ENCODE measurements at places on chromosomes 1 and 21.

- DNase-seq = no peak
Measured at GRCh38 chr21:29133241-29133640, 2.8 kb downstream of the MAP3K7CL start.

DNA sequence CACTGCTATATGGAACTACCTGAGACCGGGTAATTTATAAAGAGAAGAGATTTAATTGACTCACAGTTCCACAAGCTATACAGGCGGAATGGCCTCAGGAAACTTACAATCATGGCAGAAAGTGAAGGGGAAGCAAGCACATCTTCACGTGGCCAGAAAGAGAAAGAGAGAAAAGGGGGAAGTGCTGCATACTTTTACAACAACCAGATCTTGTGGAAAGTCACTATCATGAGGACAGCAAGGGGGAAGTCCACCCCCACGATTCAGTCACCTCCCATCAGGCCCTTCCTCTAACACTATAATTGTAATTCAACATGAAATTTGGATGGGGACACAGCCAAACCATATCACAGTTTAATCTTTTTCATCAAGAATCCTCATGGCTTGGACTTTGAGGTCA is 339.2 kb upstream of the AJAP1 start:
- no peak for DNase-seq

DNA sequence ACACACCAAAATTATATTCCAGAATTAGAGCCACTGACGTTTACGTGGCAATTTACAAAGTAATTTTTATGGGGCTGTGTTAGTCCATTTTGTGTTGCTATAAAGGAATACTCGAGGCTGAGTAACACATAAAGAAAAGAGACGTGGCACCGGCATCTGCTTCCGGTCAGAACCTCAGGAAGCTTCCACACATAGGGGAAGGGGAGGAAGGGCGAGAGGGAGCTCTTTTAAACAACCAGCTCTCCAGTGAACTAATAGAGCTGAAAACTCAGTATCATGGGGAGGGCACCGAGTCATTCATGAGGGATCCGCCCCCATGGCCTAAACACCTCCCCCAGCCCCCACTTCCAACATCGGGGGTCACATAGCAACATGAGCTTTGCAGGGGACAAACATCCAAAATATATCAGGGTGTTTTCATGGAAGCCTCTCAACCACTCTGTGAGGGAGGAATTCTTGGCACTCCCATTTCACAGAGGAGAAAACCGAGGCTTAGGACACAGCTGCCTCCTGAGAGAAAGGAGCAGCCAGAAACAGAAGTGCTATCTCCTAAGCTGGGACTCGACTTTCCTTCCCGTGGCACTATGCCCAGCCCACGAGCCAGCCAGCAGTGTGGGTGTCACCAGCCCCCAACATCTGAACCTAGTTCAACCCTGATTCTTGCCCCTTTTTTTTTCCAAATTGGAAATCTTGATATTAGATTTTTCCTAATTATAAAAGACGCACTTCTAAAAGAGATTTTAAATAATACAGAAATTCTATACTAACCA is 29.2 kb downstream of the MIS18A start:
- no peak for DNase-seq

DNA sequence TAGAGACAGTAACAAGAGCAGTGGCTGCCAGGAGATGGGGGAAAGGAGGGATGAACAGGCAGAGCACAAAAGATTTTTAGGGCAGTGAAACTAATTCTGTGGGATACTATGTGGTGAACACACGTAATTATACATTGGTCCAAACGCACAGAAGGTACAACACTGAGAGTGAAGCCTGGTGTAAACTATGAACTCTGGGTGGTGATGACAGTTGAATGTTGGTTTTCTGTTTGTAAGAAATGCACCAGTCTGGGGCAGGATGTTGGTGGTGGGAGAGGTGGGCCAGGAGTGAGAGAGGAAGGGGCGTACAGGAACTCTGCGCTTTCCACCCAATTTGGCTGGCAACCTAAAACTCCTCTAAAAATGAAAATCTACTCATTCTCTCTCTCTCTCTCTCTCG is 50.2 kb upstream of the TIAM1 start:
- no peak for DNase-seq

DNA sequence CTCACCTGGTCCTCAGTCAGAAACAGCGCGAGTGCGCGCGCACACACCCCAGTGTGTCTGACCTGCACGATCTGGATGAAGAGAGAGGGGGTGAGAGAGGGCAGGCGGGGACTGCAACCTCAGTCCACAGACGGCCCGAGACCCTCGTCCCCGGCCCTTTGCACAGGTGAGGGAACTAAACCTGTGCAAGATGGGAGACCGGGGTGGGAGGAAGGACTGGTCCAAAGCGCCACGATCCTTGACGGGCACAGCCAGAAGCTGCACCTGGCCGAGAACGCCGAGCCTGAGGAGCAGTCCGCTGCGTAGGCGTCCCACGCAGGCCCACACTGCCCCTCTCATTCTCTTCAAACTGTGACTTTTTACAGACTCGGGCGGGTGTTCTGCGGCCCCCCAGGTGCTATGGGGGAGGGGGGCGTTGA is 519 bp upstream of the IQCC start:
- DNase-seq = no peak

- DNase-seq = no peak
Measured at GRCh38 chr1:44819196-44819607, 10.9 kb downstream of the BTBD19 start.

- DNase-seq = peak; percentile 97
Measured at GRCh38 chr1:218705911-218706893, 361.1 kb downstream of the TGFB2 start.

GRCh38 chr1:74161497-74161896 is 36.5 kb downstream of the LRRIQ3 start:
- peak; percentile 3 for DNase-seq

- no peak for DNase-seq
Measured at GRCh38 chr1:9315411-9316079, 22.9 kb downstream of the SPSB1 start.

DNA sequence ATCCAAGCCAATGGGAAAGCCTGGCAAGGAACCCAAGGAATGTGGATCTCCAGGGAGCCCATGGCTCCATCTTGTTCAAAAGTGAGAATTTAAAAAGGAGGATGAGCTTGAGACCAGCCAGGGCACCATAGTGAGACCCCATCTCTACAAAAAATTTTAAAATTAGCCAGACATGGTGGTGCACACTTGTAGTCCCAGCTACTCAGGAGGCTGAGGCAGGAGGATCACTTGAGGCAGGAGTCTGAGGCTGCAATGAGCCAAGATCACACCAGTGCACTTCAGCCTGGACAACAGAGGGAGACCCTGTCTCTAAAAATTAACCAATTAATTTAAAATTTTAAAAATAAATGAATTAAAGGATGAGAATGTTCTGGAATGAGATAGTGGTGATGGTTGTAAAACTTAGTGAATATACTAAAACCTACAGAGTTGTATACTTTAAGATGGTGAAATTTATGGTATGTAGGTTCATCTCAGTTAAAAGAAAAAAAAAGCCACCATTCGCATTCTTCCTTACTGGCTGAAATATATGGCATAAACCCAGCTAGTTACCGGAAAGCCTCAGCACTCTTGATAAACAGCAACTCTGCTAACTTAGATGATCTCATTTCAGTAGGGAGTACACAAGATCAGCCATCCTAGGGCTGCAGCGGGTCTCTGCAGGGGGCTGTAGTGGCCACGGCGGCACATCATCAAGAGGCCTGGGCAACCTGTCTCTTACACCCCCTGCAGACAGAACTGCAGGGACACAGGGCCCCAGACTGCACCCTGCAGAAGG is 48.3 kb upstream of the H6PD start:
- no peak for DNase-seq

DNA sequence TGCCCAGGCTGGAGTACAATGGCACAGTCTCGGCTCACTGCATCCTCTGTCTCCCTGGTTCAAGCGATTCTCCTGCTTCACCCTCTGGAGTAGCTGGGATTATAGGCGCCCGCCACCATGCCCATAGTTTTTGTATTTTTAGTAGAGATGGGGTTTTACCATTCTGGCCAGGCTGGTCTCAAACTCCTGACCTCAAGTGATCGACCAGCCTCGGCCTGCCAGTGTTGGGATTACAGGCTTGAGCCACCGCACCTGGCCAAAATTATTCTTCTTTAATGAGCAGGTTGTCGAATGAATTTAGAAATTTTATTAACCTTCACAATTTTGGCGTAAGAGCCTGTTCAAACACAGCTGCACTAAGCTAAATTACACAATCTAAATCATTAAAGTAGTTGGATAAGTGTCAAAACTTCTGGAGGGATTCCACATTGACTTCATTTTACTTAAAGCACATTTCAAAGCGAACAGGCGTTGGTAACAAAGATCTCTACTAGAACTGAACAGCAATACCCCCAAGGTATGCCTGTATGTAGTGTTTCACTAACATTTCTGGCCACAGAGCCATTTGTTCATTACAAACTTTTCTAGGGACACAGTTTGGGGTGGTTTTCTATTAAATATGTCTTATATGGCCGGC is 5.2 kb upstream of the CTH start:
- DNase-seq = no peak

- DNase-seq = no peak
Measured at GRCh38 chr1:6414443-6414844, 5.3 kb downstream of the HES2 start.

DNA sequence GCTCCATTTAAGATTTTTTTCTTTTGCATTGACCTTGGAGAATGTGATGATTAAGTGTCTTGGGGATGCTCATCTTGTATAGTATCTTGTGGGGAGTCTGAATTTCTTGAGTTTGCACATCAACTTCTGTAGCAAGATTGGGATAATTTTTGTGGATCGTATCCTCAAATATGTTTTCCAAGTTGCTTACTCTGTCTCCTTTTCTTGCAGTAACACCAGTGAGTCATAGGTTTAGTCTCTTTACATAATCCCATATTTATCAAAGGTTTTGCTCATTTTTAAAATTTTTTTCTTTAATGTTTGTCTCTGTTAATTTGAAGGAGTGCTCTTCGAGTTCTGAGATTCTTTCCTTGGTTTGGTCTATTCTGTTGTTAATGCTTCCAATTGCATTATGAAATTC is 41.7 kb upstream of the ANGPTL1 start:
- DNase-seq = no peak

DNA sequence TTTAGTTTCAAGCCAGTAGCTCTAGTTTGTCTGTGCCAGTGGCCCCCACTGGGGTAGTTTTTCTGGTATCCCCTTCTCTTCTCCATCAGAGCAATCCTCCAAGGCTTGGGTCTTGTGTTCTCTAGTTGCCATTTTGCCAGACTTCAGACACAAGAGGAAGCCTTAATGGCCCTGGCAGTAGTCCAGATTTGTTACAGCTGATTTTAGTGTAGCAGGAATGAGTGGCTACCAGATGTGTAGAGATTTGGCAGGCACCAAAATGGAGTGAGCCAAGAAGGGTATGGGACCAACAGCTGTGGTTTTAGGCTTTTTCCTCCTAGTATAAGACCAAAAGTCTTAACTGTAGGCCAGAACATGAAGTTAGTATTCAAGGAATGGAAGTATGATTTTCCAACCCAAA is 56.8 kb downstream of the ACP6 start:
- no peak for DNase-seq

GRCh38 chr1:87684713-87685205 is 356.1 kb downstream of the LMO4 start:
- DNase-seq = peak; percentile 10

DNA sequence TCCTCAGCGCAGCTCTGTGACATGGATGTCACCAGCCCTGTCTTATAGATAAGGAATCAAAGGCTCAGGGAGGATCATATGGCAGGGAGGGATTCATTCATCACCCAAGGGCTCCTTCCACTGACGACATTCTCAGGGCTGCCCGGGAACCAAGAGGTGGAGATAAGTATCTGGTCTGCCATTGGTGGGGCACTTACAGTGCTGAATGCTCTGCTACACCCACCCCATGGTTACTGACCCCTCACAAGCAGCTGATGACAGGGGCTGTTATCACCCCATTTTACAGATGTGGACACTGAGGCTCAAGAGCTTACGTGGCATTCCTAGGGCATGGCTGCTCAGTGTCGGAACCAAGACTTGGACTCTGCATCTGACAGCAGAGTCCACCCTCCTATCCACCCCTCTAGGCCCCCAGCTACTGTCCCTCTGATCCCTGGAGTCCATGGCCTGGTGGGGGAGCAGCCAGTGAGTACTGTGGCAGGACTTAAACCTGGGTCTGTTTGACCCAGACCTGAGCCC is 155.1 kb downstream of the PTPRU start:
- DNase-seq = no peak
